T-helper 17 cell (primary cell): ENCODE measurements at places on chromosomes 11 and 22.

GRCh38 chr22:32339190-32340012 is 18.3 kb upstream of the RFPL3 start:
- no peak for DNase-seq

DNA sequence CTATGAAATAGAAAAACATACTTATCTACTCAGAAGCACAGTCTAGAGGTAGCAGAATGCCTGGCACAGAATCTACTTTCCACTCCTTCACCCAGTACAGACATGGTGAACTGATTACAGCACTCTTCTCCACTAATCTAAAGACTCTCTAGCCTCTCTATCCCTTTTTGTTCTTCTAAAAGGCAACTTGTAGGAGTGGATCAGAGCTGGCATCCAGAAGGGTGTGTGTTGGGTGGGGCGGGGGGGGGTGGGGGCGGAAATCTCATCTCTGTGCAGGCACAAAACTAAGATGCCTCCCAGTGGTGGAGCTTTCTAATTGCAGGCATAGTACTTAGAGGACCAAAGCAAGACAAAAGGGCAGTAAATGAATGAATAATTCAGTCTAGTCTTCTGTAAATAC is 11.5 kb upstream of the EMID1 start:
- DNase-seq, result no peak

- DNase-seq, result no peak
These were observed 16.4 kb downstream of the YWHAH start for GRCh38 chr22:31960767-31961166.

DNA sequence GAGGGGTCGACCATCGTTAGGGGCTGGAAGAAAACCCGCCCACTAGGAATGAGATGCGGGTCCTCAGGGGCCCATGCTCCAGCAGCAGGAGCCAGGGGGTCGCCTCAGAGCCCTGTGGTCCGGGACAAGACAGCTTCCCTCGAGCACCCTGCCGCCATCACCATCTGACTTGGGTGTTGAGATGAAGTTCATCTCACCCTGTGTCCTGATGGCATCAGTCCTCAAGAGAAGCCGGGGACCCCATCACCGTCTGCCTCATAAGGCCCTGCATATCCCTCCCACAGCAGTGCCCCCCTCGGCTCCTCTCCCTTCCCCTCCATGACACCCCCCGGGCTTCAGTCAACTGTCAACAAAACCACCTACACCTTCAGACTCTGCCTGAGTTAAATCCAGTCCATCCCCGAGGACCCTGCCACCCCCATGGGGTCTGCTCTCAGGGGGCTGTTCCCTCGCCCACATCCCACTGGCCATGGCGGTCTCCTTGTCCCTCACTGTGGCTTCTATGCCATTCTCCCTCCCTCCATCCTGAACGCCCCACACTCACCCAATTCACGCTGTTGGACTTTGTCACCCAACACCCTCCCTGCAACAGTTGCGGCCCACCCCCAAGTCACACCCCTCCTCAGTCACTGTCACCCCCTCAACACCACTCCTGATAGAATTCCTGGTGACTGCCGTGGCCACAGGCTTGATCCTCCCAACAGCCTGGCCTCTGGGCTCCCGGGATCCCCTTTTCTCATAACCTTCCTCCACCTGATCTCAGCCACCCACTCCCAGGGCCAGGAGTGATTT is 87.7 kb upstream of the RTL6 start:
- no peak for DNase-seq

DNA sequence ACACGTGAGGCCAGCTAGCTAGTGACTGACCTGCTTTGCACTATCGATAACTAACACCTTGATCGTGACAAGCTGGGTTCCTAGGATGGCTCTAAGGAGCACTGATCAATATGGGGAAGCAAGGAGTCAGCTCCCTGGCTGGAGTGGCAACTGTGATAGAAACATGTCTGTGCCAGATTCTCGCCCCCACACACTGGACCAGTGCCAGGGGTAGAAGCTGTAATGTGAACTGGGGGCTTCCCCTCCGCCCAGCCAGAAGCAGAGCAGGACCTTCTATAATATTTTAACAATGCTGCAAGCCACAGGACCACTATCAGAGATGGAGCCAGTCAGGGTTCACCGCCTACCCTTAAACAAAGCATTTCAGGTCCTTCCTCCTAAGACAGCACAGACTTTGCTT is 96.5 kb downstream of the DSCAML1 start:
- DNase-seq, result no peak

GRCh38 chr11:48000432-48000831 is 20.1 kb downstream of the PTPRJ start:
- no peak for DNase-seq

GRCh38 chr22:29580200-29580810 is 608 bp downstream of the NIPSNAP1 start:
- DNase-seq, result no peak

DNA sequence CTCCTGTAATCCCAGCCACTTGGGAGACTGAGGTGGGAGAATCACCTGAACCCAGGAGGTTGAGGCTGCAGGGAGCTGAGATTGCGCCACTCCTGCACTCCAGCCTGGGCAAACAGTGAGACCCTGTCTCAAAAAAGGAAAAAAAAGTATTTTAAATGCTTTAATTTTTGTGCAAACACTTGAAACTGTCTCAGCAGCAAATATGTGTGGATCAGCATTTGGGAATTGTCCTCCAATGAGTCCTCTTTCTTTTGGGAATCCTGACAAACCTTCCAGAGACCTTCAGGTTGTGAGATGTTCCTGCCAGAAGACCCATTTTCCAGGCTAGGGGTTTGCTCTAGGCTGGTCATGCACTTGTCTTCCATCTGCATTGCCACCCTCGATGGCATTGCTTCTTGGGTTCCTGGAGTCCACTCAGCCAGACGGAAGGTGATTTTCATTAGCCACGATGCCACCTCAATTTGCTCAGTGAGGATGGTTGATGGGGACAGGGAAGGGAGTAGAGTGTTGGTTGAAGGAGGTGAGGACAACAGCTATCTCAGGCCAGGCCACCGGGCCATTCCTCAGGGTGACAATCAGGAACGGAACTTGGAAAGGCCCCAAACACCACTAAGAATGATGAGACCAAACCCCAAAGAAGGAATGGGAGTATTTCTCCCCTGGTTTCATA is 55.4 kb downstream of the ST14 start:
- no peak for DNase-seq

- no peak for DNase-seq
These were observed 109.6 kb downstream of the SGSM3 start for GRCh38 chr22:40479887-40480538.

- no peak for DNase-seq
These were observed 2.5 kb downstream of the LARGE2 start for GRCh38 chr11:45924927-45925326.

DNA sequence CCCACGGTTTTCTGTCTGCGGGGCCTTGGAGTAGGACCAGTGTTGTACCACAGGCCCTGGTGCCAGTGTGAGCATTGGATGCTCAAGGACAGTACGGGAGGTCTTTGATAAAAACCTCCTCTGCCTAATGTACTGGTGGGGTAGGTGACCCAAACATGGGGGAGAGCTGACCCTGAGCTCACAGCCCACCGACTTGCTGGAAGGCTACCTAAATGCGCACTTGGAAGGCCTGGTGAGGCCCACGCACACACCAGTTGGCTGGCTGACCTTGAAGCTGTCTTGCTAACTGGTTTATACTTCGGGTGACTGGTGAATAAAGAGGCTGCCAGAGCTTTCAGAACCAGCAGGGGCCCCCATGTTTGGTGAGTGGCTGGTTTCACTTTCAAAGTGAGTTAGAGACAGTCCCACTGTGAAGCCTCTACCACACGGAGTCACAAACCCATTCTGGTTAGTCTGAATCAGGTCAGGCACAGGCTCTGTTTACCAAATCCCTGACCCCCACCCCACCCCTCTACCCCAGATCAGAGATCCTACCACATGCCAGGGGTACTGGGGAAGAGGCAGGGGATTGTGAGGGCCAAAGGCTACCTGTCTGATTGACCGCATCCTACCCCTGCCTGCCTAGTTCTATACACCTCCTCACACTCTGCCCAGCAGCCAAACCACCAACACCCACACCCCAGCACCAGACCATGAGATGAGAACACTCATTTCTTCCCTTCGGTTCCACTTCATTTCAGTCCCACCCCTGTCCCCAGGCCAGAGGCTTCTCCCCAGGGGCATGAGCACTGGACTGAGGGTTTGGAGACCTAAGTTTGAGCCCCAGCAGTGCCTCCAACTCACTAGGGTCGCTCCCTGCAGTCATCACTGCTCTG is 12.7 kb upstream of the IL2RB start:
- peak; percentile 41 for DNase-seq

DNA sequence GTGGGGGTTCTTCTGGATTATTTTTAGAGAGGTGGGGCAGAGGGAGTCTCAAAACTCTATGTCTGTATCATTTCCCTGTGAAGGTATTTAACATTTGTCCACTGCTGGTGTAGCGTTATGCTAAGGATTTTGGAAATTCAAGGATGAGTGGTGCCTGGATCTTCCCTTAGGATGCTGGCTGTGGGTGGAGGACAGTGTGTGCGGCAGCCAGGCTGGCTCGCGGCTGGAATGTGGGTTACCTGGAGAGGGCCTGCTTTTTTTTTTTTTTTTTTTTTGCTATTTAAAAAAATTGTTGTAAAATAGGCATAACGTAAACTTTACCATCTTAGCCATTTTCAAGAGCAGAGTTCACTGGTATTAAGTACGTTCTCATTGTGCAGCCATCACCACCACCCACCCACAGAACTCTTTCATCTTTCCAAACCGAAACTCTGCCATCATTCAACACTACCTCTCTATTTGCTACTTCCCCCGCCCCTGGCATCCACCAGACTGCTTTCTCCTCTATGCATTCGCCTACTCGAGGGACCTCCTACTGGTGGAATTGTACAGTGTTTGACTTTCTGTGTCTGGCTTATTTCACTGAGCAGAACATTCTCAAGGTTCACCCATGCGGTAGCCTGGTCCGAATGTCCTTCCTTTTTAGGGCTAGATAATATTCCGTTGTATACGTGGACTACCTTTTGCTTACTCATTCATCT is 67.1 kb downstream of the PARVB start:
- no peak for DNase-seq

DNA sequence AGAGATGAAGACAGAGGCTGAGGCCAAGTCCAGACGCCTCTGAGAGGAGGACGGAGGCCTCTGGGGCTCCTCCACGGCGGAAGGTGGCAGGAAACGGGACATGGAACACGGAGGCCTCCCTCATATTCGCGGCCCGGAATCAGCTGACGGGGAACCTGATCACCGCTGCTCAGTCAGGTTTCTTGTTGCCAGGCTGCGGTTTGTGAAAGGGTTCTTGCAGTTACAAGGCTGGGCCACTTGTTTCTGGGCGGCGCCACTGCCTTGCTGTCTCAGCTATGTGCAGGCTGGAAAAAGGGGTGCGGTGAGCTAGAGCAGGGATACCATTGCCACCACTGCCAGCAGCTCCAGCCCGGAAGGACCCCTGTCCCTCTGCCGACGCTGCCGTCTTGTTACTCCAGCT is 10.0 kb upstream of the MMP1 start:
- DNase-seq, result no peak

GRCh38 chr11:18641677-18642076 is 7.5 kb upstream of the SPTY2D1 start:
- no peak for DNase-seq

DNA sequence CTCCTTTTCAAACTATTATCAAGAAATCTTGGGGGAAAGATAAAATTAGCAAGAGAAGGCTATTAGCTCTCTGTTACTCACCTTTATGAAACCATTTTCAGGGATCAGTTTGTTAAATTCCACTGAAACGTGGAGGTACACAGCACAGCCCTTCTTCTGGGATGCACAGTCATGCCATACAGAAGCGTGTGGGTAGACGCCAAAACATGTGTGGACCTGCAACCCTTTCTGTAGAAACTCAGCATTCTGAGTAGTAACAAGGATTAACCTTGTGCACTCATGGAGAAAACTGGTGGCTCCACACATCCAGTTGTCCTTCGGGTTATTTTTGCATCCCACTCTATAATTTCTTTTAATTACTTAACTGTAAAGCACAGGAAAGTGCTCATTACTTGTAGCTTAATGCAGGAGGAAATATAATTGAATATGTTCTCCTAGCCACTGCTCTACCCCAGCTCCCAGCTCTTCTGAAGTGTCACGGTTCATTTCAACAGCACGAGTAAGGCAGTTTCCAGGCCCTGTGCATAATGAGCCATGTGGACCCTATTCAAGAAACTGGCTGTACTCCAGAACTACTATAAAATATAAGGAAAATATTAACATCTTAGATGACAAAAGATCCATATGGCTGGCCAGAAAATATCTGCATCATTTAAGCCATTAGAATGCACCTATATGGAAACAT is 26.1 kb downstream of the BDNF start:
- no peak for DNase-seq

DNA sequence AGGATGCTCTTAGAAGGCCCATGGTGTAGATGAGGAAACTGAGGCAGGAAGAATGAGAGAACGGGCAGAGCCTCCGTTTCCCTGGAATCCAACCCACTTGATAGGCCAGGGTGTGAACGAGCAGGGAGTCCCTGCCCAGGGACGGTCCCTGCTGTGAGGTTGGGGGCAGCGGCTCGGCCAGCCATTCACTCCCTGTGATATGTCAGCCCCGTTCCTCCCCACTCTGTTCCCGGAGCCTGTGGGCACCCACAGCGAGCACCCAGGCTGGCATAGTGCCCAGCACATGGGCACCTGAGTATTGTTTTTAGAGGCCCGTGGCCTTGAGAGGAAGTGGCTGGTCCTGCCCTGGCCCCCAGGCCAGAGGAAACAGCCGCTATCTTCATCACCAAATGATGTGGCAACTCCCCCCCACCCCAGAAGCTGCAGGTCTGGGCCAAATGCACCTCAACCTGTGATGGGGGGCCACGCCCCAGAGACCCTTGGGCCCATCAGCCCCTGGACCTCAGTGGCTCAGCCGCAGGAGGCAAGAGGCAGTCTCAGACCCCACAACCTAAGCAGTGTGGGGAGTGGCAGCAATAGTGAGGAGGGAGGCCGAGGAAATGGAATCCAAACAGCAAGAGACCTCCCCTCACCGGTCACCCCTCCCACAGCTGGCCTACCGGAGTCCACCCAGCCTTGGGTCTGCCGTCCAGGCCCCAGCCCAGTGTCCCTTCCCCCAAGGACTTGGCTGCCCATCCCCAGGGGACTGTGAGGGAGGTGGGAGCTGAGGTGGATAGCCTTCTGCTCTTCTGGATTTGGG is 2.1 kb downstream of the ALDH3B1 start:
- DNase-seq, result no peak

DNA sequence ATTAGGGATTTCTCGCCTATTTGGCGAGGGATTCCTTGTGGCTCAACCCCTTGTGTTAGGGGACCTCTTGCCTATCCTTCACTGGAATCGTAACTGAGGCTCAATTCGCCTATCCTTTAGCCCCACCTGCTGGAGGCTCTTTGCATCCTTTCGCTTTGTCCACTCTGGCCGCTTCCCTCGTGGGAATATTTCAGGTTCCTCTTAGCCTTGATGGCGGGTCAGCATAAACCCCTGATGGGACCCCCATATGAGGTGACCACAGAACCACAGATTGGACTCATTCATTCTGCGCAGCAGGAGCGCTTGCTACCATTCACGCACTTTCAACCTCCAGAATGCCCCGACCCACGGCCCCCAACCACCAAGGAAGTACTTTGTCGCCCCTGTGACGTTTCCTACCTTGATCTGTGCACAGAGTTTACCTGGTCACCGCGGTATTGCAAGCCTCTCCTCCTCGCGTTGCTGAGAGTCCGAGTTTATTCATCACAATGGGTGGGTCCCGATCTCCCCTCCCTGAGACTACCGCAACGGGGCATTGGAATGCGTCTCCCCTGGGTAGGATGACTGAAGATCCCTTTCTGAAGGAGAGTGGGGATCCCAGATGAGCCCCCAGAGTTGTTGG is at the start of gene OR52N2:
Gene OR52N2 (plus strand): TSS at position 425 of the 622 bp plus-strand sequence. CDS start 11,412 bp downstream, outside the sequence.
- DNase-seq, result peak; percentile 52
